ENCODE measurements at places on chromosomes 6 and 20.

- DNase-seq, result peak; percentile 25
Observed at GRCh38 chr20:8209061-8209460, 77.0 kb downstream of the PLCB1 start.

DNA sequence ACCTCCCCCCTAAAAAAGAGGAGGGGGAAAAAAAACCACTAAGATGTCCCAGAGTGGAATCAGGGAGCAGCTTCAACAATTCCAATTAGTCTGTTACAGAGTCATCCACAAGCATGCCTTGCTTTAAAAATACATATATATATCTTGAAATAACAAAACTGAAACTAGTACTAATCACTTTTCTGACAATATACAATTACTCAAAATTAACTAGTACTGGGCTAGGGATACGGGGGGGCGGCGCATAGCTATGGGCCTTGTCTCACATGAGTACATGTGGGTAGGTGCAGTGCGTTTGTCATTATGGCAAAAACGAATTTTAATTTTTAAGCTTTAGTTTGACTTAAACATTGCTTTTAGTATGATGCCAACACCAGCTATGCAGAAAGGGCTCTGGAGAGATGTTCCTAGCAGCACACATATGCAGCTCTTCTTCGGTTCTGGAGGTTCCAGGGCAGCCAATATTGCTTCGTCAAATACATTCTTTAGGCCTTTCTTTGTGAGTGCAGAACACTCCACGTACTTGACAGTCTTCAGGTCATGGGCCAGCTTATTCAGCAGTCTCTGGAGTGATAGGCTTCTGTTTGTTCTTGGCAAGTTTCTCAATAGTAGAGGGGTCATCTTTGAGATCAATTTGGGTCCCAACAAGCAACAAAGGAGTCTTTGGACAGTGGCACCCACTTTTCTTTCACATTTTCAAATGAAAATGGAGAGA is 38.8 kb downstream of the ITCH start:
- DNase-seq, result no peak

DNA sequence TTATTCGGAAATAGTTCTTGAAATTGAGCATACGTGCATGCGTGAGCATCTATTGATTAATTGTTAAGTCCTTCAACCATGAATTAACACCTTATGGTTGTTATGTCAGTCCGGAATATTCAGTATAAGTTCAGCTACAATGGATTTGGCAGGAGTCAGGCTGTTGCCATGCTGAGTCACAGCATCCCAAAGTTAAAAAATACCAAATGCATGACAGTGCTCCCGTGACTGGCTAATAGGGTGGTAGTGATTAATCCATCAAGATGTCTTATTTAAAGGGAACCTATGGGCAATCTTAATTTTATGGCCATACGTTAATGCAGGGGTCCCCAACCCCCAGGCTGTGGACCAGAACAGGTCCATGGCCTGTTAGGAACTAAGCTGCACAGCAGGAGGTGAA is 10.5 kb downstream of the RAE1 start:
- peak; percentile 73 for DNase-seq

- no peak for DNase-seq
Observed at GRCh38 chr20:36035745-36036144, 67.4 kb downstream of the CNBD2 start.

- no peak for DNase-seq
Observed at GRCh38 chr20:63701329-63702035, 5.0 kb downstream of the TNFRSF6B start.

- no peak for DNase-seq
Observed at GRCh38 chr6:88633782-88634181, 329.6 kb downstream of the RNGTT start.

DNA sequence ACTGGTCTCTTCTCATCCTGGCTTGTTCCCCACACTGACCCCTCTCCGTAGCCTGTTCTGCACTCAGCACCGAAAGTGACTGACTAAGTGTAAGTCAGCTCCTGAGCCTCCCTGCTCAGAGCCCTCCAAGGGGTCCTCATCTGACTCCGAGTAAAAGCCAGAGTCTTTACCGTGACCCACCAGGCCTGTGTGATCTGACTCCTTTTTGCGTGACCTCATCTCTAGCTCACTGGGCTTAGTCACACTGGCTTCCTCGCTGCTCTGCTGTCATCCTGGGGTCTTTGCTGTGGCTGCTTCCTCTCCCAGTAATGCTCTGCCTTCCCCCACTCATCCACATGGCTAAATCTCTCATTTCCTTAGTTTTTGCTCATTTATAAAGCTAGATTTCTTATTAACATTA is 116.6 kb downstream of the PLCB4 start:
- DNase-seq, result peak; percentile 64

All from astrocyte of the spinal cord (primary cell).